ENCODE measurements at places on chromosomes 12 and 14.

- no peak for DNase-seq
These were observed 91.2 kb downstream of the WNK1 start for GRCh38 chr12:843609-844008.

DNA sequence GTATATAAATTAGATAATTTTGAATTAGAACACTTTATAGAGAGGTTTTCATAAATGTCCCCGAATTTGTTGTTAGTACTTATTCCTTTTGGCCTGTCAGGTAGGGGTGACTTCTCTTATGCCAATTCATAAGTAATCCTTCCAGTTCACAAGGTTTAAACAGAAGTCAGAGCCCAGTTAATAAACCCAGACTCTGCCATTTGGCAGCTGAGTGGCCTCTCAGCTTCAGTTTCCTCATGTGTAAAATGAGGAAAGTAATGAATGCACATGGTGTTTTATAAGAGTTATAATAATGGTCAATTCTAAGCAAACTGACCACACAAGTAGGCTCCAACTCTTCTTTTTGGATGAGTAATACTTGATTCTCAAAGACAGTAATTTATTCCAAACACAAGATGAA is 10.3 kb downstream of the MTERF2 start:
- DNase-seq: no peak

DNA sequence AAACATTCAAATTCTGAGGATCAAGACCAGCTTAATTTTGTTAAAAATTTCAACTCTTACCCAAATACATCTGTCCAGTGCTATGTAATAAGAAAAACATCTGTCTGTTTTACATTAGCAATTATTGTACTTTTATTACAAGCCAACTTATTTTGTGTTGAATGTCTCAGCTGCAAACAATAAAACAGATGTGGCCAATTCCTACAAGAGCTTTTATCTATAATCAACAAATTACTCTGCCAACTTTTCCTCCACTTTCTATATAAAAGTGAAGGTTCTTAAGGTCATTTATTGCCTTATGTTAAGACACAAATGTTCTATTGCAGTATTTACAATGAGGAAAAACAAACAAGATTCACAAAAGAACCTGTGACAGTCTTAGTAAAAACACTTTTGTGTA is 72.7 kb downstream of the NOVA1 start:
- DNase-seq: no peak

- no peak for DNase-seq
These were observed 26.8 kb downstream of the IFT43 start for GRCh38 chr14:76012354-76012753.

DNA sequence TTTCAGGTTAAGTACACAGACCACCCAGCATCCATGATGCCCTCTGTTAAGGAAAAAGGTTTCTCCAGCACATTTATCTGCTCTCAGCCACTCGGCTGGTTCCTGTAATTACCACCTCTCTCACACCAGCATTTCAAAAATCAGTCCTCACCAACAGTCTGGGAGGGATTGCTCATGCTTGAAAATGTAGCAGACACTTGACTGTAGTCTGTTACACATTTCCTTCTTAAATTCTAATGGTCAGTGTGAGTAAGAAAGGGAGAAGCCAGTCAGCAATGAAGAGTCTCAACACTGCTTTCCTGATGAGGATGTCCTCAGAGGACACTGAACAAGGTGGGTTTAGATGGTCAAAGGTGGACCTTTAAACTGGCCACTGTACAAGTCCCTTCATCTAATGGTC is 6.0 kb downstream of the ZBTB39 start:
- DNase-seq: no peak

GRCh38 chr14:76380991-76381390 is 5.1 kb downstream of the ESRRB start:
- DNase-seq: no peak

All from AG20443 (cell line).